ENCODE measurements at places on chromosomes 7 and 10. TPM values are rescaled to one million over a fixed set of nuclear protein-coding genes. Genes with fewer than 3 reads are reported as not detected.

DNAJC12 gene
- 12.4 TPM for polyA plus RNA-seq

CASP2 gene
- 46.9 TPM for polyA plus RNA-seq

ZNF277 gene
- polyA plus RNA-seq, result 39.1 TPM

- no peak for DNase-seq
Measured at GRCh38 chr7:142886866-142887265, 1.3 kb upstream of the TRPV6 start.

GRCh38 chr7:121448429-121448828 lies 52.3 kb upstream of the FAM3C start:
- DNase-seq, result no peak
